ENCODE measurements at places on chromosomes 16 and 17.

DNA sequence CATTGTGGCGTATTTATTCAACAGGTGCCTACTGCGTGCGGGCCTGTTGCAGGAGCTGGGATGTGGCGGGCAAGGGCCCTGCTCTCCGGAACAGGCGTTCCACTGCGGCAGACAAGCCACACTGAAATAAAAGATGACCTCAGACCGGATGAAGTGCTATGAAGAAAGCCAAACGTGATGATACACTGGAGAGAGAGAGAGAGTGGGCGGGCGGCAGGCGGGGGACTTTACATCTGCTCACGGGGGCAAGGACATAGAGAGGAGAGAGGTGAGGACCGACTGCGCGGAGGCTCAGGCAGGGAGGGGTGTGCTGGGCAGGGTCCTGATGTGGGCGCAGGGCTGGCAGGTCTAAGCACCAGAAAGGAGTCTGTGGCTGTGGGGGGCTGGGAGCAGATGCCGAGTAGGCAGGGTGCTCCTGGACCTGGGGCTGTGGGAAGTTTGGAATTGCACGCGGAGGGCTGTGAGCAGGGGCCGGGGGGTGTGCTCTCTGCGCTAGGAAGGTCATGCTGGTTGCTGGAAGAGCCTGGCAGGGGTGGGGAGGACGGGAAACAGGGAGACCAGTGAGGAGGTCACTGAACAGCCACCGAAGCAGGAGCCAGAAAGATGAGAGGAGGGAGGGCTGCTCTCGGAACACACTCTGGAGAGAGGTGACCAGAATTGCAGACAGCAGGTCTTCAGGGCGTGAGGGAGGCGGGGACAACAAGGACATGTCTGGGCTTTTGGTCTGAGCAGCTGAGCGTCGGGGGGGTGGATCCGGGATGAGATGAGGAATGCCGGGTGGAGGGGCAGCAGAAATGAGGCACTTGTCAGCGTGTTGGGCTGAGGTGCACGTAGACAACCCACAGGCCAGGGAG lies 9.9 kb downstream of the MXRA7 start:
- DNase-seq: no peak

GRCh38 chr16:2425008-2425518 lies 4.2 kb upstream of the CCNF start:
- no peak for DNase-seq

- no peak for DNase-seq
These were observed 10.8 kb downstream of the LRRC59 start for GRCh38 chr17:50386510-50386909.

- no peak for DNase-seq
These were observed 25.0 kb downstream of the MAP3K3 start for GRCh38 chr17:63647065-63647725.

- no peak for DNase-seq
These were observed 3.9 kb upstream of the SPATA20 start for GRCh38 chr17:50542795-50543774.

- DNase-seq: no peak
These were observed 5.5 kb downstream of the TRIM37 start for GRCh38 chr17:59101178-59101577.

DNA sequence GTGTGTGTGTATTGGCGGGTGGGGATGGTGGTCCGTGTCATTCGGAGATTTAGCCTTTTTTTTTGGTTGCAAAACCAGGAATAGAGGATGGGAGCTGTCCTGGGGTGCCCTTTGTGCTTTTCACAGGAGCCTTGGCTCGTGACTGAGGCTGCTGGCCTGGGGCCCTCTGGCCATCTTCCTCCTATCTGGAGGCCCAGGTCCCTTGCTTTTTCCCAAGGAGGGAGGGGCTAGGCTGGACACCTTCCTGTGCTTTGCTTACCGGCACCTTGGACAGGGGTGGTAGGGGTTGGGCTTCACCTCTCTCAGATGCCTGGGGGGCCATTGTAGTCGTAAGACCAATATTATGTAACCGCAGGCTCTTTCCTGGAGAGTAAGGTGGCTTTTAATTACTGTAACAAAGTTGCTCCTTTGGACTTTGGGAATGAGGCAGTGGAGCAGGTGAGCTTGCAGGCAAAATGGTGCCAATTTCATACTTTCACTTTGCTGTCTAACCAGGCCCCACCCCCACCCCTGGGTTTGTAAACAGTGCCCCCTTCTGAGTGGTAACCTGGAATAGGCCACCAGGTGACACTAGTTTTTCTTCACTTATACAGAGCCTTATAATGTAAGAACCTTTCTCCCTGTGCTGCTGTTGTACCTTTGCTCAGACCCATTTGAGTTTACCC lies 1.2 kb downstream of the DYNLL2 start:
- DNase-seq: peak; percentile 65

- DNase-seq: no peak
These were observed 622 bp downstream of the TOM1L2 start for GRCh38 chr17:17971431-17972125.

DNA sequence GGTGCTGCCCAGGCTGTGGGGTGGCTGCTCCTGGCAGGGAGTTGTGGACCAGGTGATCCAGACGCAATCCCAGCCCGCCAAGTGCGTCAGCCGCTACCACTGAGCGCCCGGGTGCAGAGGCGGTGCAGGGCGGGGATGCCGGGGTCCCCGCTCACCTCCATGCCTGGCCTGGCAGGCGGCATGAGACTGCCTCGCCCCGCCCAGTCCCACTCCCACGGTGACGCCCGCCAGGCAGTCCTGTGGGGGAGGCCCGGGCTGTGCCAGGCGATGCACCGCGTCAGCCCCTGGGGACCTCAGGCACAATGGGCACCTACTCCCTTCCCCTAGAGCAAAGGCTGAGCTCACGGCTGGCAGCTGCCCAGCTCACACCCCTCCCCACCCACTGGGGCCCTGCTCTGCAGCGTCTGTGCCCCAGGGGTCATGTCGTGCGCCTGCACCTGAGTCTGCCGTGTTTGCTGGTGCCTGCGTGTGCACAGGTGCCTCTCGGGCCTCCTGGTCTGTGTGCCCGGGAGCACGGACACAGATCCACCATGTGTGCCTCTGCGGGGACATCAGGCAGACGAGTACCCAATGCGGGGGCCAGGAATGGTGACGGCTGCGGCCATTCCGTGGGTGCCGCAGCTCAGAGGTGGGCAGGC lies 5.3 kb downstream of the RPUSD1 start:
- no peak for DNase-seq

DNA sequence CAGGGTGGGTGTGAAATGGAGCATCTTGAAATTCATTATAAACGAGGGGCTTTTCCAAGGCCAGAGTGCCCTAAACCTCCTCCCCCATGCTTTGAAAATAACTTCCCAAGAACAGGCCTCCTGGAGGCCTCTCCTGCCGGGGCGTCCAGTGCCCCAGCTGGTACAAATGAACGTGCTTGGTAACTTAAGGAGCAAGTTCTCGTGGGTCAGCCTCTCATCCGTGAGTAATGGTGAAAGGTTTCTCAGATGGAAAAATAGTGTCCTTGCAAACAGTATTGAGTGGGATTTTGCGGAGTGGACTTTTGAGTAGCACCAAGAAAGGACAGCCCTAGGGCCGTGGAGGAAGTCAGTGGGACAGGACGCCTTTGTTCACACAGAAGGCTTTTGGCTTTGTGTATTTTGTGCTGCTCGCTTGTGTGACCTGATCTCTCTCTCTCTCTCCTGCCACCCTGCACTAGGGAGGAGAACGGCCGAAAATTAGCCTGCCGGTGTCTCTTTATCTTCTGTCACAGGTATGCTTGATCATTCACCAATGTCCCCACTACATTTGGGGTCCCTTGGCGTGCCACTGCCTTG lies 34.6 kb downstream of the CLEC16A start:
- DNase-seq: no peak

DNA sequence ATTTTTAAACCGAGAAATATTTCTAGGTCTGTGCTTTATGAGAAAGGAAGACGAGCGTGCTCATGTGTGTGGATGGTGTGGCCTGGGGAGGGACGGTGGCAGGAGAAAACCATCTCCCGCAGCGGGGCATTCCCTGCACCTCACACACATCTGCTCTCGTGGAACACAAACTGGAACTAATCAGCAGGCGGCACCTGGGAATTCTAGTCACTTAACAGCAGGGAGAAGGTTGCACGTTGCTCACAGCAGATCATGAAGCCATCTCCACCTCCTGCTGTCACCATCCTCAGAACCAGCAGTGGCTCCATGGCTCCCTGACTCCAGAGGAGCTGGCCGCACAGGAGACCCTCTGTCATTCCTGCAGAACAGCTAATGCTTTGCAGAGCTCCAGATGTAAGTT lies 35.2 kb downstream of the ADCY9 start:
- DNase-seq: no peak

GRCh38 chr17:41959336-41960095 lies 7.1 kb upstream of the CNP start:
- no peak for DNase-seq

DNA sequence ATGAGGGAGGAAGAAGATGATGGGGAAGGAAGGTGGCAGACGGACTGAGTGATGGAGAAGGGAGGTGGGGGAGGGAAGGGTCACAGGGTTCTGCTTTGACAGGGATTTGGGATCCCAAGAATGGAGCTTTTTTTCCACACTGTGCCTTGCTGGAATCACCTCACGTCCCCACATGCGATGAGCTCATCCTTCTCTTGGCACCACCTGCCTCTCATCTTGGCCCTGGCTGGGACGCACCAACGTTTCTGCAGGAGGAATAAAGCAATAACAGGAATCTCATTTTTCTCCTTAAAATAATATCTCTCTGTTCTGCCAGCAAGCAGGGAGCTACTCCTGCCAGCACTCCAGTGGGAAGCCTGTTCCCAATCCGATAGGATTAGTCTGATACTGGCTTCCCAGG lies 47.8 kb downstream of the MEOX1 start:
- no peak for DNase-seq

DNA sequence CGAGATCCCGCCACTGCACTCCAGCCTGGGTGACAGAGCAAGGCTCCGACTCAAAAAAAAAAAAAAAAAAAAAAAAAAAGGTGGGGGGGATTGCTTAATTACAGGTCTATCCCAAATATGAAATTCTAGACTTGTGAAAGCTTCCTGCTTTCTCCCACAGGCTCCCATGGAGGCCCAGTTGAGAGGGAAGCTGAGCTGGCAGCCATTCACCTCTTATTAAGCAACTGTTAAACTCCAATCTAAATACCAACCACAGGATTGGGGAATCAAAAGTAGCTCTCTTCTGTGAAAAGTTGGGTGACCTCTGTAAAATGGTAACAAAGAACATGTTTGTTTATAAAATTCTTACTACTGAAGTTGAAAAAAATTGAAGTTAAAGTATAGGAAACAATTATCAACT lies 45.8 kb upstream of the STAC2 start:
- no peak for DNase-seq

- DNase-seq: no peak
These were observed 832 bp downstream of the CARHSP1 start for GRCh38 chr16:8867932-8868415.

DNA sequence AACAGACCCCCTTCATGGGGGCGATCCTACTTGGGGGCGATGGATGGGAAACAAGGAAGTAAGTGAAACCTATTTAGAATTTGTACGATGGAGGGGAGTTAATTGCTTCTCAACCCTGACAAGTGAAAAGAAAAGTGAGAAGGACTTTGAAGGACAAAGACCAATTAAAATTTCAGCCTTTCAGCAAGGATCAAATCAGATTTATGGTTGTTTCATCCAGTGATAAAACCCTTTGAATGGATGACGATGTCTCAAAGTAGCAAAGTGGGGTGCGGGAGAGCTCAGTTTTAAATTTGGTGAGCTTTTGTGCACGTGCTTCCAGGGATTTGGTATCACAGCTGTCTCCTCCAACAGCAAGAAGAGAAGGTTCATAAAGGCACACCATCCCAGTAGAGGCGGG lies 51.7 kb downstream of the CMIP start:
- DNase-seq: no peak

DNA sequence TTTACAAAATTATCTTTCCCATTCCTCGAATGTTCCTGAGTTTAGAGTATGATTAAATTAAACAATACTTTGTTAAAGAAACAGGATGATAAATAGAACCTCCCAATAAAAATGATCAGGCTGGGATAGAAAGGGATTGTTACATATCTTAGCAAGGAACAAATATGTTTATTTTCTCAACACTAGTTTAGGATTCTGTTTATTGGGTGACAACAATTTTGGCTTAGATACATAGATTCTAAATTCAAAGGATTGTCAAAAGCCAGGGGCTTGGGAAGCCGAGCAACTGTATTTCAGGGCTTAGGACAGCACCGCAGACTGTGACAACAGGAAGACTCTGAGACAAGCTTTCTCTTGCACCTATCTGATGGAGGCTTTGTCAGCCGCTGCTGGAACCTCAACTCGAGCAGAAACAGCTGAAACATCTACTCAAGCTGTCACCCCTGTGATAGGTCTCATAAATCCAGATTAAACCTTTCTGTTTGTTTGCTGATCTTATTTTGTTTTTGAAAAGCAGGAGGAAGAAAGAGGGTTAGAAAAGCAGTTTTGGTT lies 562.8 kb upstream of the ZFHX3 start:
- DNase-seq: no peak

DNA sequence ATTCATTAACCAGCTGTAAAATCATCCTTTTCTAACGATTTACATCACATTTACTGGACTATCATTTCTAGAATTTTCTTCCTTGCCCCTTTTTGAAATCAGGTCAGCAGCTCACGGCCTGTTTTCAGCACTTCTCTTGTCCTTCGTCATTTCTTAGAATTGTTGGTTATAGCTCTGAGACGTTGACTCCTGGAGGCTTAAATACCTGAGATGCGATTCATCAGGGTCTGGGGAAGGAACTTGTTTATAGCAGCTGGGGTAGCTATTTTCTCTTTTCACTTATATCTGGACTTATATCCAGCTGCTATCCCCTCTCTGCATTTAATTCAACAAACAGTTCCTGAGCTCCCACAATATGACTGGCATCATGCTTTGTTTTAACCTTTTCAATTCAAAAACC lies 338.7 kb upstream of the TNRC6C start:
- no peak for DNase-seq

DNA sequence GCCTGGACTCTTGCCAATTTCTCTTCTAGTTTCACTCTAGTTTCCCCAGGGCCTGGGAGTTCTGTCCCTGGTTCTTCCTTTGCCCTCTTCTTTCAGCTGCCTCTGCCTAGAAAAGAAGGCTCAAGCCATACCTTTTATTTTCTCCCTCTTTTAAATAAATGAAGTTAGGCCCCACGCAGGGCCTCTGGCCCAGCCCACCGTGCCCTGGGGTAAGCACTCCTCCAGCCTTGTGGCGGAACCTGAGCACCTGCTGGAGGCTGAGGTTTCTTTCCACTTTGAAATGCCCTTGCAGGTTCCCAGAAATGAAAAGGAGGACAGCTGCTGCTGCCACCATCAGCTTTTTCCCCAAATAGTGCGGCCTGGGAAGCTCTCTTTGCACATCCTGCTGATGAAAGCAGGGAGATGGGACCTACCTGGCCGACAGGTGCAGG lies 139.4 kb downstream of the CCDC182 start:
- DNase-seq: no peak

GRCh38 chr17:7034955-7035590 lies 742 bp upstream of the SLC16A13 start:
- no peak for DNase-seq
